Kidney (tissue), 22 donors: ENCODE measurements at places on chromosomes 5 and 9. TPM values are rescaled to one million over a fixed set of nuclear protein-coding genes. Genes with fewer than 3 reads are reported as not detected.

GRCh38 chr9:126612813-126613641 is 701 bp upstream of the LMX1B start:
- H3K4me3 ChIP-seq, result no peak overlapping the region
- H3K27ac ChIP-seq, result no peak overlapping the region
- peaks cover 19% of the 10 kb centered on the region for H3K4me1 ChIP-seq
- DNase-seq, result peak; percentile 72
- H3K27me3 ChIP-seq, result peaks cover 23% of the 10 kb centered on the region

DNA sequence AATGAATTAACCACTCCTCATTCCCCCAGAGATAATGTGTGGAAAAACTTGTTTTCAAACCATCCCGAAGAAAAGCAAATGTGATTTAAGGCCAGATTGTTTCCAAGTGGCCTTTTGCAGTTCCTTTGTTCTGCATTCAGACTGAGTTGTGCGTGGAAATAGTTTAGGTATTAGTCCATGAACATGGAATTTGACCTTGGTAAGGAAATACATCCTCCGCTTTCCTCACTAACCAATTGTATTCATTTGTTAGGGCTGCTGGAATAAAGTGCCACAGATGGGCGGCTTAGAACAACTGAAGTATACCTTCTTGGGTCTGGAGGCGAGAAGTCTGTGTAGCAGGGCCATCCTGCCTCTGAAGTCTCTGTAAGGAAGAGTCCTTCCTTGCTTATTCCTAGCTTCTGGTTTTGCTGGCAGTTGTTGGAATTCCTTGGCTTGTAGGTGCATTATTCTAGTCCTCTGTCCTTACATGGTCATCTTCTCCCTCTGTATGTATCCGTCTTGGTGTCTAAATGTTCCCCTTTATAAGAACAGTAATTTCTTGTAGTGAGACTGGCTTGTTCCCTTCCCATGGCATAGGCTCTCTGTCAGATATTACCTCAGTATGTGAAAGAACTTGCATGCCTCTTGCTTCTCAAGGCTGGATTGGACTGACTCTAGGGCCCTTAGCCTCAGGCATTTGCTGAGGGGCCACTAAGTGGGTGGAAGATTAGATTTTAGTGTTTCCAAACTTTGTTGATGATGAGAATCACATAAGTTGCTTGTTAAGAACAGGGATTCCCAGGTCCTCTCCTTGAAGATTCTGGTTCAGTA is 53.9 kb downstream of the RAI14 start:
- peaks cover 12% of the 10 kb centered on the region for H3K4me1 ChIP-seq
- peak overlapping the region; percentile 2 for H3K27ac ChIP-seq
- H3K4me3 ChIP-seq, result peak overlapping the region; percentile 10
- DNase-seq, result no peak
- no peaks in the 10 kb centered on the region for H3K36me3 ChIP-seq

DNA sequence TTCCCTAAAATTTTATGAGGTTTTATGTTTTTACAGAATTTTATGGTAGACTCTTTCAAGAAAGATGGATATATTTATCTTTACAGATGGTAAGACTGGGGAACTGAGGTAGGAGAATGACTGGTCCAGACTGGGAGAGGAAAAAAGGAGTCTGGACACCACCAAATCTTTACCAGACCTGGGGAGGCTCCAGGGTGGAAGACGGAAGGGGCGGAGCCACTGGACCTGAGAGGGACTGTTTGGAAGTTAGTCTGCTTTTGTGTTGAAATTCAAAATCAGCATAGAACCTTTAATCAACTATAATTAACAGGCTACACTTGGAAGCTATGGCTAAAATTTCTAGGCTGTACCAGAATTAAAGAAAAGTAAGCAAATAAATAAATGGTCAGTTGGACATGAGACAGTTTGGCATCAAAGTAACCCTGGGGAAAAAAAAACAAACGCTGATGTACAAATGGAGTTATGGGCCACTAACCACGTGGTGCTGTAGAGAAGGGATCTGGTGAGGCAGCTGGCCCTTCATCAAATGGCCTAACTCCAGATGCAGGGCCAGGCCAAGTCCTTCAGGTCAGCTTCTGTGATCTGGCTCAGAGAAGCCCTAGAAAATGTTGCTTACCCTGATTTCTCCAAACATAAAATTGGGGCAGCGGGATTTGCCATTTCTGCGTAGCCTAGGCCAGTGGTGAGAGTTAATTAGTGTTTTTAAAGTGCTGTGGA is 155.1 kb downstream of the ARSB start:
- no peaks in the 10 kb centered on the region for H3K4me1 ChIP-seq
- DNase-seq, result peak; percentile 73
- H3K27ac ChIP-seq, result no peak overlapping the region
- no peak overlapping the region for H3K4me3 ChIP-seq
- H3K36me3 ChIP-seq, result no peaks in the 10 kb centered on the region
- H3K27me3 ChIP-seq, result no peaks in the 10 kb centered on the region

GRCh38 chr9:9752722-9753121 is 860.1 kb downstream of the PTPRD start:
- H3K4me1 ChIP-seq, result no peaks in the 10 kb centered on the region
- no peaks in the 10 kb centered on the region for H3K36me3 ChIP-seq
- peak overlapping the region; percentile 8 for H3K4me3 ChIP-seq
- DNase-seq, result no peak
- peak overlapping the region; percentile 23 for H3K27ac ChIP-seq
- H3K27me3 ChIP-seq, result no peaks in the 10 kb centered on the region

DNA sequence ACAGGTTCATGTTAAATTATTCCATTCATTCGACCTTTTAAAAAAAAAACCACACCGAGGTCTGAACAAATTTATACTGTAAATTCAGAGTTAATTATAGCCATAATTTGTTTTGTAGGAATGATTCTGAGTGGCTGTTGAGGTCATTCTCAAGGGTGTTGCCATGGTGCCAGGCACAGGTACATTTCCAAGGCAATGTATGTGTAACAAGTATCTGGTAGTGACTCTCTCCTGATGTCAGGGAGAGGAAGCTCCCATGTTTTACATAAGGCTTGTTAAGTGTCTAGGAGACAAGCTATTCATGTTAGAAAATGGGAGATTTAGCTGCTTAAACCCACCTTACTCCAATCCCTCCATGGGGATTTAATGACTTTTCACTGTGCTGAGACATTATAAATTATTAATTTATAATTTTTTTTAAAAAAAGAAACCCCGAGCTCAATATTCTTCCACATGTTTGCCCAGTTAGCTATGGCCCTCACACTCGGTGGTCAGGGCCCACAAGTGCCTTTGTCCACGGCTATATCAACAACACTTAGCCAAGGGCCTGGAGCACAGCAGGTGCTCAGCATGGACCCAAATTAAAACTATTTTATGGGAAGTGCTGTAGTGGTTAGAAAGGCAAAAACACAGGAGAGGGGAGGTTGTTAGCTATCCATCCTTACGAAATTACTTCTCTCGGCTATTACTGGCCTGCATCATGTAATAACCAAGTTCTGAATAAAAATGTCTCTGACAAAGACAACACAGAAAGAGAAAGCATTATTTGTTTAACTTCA is 154.6 kb upstream of the GNA14 start:
- H3K27me3 ChIP-seq, result no peaks in the 10 kb centered on the region
- DNase-seq, result no peak
- H3K4me3 ChIP-seq, result no peak overlapping the region
- no peaks in the 10 kb centered on the region for H3K4me1 ChIP-seq

GRCh38 chr5:143931986-143932385 is 120.0 kb downstream of the HMHB1 start:
- no peaks in the 10 kb centered on the region for H3K27me3 ChIP-seq
- DNase-seq, result no peak
- H3K27ac ChIP-seq, result no peak overlapping the region
- H3K36me3 ChIP-seq, result no peaks in the 10 kb centered on the region
- H3K4me3 ChIP-seq, result no peak overlapping the region
- H3K4me1 ChIP-seq, result no peaks in the 10 kb centered on the region

DNA sequence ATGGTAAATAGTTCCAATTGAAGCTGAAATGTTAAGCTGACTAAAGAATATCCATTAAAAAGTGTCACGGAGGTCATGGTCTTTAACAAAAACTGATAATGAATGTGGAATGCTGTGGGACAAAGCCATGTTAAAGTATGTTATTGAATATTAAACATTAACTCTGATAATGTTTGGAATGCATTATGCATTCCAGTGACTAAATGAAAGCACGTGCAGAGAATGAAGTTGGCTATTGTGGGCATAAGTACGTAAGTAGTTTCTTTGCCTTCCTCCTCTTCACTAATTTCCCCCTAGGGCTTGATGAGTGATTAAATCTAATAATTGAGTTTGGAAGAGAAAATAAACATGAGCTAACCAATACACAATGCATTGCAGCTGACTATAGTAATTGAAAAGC is 640.4 kb upstream of the CDH10 start:
- no peaks in the 10 kb centered on the region for H3K4me1 ChIP-seq
- no peaks in the 10 kb centered on the region for H3K27me3 ChIP-seq
- no peak overlapping the region for H3K27ac ChIP-seq
- DNase-seq, result no peak

DNA sequence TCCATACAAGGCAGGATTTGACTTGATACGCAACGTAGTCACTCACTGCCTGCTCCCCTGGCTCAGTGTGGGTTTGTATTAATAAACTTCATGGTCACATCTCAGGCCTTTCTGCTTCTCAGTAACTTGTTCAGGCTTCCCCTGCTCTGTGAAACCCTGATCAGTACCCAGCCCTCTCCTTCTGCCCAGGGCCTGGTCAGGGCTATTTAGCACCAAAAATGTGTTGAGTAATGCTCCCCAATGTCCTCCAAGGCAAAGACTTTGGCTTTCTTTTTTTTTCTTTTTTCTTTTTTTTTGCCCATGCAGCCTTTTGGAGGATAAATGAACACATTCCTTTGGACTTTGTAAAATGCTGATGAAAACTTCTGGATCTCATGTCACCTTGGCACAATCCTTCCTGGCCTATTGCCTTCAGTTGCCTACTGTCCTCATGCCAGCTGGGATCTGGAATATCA is 399.2 kb upstream of the KLF4 start:
- no peaks in the 10 kb centered on the region for H3K4me1 ChIP-seq
- no peak overlapping the region for H3K27ac ChIP-seq
- no peaks in the 10 kb centered on the region for H3K36me3 ChIP-seq
- H3K4me3 ChIP-seq, result no peak overlapping the region

DNA sequence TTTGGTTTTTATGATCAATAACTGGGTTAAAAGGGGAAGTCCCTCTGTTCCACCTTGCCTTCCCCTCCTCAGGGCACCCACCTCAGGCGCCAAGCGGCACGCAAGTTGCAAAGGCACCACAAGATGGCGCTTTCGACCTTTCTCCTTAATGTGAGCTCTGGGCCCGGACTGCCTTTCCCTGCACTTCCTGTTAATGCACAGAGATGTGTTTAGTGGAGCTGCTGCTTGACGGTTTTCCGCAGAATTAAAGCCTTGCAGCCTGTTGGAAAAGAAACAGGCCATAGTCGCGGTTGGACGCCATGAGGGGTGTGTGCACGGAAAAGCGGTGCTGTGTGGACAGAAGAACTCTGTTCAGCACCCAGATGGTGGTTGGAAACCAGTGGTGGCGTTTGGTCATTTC is 17.9 kb downstream of the CXCL14 start:
- no peaks in the 10 kb centered on the region for H3K27me3 ChIP-seq
- H3K4me3 ChIP-seq, result no peak overlapping the region
- no peak overlapping the region for H3K27ac ChIP-seq

DNA sequence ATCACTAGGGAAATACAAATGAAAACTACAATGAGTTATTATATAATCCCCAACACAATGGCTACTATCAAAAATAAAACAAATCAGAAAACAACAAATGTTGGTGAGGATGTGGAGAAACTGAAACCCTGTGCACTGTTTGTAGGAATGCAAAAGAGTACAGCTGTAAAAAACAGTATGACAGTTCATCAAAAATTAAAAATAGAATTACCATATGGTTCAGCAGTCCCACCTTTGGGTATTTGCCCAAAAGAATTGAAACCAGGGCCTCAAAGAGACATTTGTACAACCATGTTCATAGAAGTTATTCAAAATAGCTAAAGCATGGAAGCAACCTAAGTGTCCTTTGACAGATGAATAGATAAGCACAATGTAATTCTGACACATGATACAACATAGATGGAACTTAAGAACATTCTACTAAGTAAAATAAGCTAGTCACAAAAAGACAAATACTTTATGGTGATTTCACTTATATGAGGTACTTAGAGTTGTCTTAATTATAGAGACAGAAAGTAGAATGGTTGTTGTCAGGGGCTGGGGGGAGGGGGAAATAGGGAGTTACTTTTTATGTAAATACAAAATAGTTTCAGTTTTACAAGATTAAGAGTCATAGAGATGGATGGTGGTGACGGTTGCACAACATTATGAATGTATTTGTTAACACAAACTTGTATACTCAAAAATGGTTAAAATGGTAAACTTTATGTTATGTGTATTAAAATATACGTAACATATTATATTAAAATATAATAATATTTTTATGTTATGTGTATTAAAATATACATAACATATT is 102.8 kb downstream of the KCTD16 start:
- H3K4me3 ChIP-seq, result no peak overlapping the region
- no peak overlapping the region for H3K27ac ChIP-seq
- H3K4me1 ChIP-seq, result no peaks in the 10 kb centered on the region
- no peaks in the 10 kb centered on the region for H3K27me3 ChIP-seq

DNA sequence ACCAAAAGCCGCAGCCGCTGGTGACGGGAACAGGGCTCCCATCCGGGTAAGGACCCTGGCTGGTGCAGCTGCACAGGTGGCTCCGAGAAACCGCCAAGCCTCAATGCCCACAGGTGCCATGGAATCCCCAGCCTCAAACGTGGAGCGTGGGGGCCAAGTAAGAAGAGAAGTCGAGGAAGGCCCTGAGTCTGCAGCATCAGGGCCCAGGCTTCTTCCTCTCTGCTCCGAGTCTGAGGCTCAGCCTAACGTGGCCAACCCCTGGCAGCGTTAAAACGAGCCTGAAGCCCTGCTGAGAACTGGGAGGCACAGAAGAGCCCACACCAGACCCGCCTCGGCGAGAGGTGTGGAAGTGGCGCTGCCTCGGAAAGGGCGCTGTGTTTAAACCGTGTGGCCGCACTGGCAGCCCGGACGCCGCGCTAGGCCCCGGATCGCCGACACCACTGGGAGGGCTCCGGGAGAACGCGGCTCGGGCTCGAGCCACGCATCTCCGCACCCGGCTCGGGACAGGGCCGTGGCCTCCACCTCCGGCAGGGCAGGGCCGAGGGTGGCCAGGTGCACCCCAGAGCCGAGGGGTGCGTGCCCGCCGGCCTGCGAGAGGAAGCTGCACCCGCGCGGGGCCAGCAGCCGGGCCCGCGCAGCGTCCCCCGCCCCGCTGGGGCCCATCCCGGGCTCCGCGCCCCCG is 730 bp downstream of the ZMYND19 start:
- H3K4me3 ChIP-seq, result peak overlapping the region; percentile 57
- peaks cover 10% of the 10 kb centered on the region for H3K4me1 ChIP-seq
- H3K36me3 ChIP-seq, result peaks cover 18% of the 10 kb centered on the region
- H3K27me3 ChIP-seq, result no peaks in the 10 kb centered on the region

- no peak overlapping the region for H3K27ac ChIP-seq
- no peak overlapping the region for H3K4me3 ChIP-seq
- no peak for DNase-seq
- no peaks in the 10 kb centered on the region for H3K36me3 ChIP-seq
These were observed 50.9 kb upstream of the CXCL14 start for GRCh38 chr5:135629666-135630065.

PCDHA1 gene
- 0.13 TPM for total RNA-seq

SHC3 gene
- total RNA-seq, result 1.5 TPM

SPARC gene
- total RNA-seq, result 637 TPM

CMBL gene
- 36.6 TPM for total RNA-seq

CDC20B gene
- not detected for total RNA-seq
